Heart left ventricle (tissue), 16 donors: ENCODE measurements at places on chromosomes 1 and 21. TPM values are rescaled to one million over a fixed set of nuclear protein-coding genes. Genes with fewer than 3 reads are reported as not detected.

Gene TNN
- polyA plus RNA-seq: 0.08 TPM

Gene ANGPTL1
- 12.6 TPM for polyA plus RNA-seq

DNA sequence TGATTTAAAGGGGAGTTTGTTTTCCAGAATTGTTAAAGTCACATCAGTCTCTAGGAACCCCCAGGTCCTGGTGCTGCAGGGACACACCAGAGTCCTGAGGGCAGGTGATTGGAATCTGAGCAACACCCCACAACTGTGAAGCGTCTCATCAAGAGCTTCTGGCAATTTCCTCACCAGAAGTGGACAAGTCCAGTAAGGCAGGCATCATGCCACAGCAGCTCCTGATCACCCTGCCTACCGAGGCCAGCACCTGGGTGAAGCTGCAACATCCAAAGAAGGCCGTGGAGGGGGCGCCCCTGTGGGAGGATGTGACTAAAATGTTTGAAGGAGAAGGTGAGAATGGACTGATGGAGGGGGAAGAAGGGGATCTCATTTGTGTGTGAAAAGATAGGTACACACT is 2.1 kb downstream of the ZFP69 start:
- DNase-seq: no peak

DNA sequence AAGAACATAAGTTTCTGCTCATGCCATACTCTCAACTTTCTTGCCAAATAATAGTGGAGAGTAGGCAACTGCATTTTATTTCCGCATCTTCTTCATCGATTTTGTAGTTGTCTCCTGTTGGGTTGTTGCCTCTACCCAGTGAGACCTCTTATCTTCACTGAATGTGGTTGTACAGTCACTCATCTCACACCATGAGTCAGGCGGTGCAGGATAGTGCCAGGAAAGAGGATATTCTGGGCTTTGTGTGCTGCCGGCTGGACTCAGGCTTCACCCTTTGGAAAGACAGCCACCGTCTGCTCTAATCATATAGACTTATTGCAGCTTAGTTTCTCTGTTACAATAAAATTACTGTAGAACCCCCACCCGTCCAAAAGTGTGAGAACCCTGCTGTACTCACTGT is 154.3 kb upstream of the USP24 start:
- DNase-seq: no peak

Gene LRRC39
- polyA plus RNA-seq: 16.1 TPM

DNA sequence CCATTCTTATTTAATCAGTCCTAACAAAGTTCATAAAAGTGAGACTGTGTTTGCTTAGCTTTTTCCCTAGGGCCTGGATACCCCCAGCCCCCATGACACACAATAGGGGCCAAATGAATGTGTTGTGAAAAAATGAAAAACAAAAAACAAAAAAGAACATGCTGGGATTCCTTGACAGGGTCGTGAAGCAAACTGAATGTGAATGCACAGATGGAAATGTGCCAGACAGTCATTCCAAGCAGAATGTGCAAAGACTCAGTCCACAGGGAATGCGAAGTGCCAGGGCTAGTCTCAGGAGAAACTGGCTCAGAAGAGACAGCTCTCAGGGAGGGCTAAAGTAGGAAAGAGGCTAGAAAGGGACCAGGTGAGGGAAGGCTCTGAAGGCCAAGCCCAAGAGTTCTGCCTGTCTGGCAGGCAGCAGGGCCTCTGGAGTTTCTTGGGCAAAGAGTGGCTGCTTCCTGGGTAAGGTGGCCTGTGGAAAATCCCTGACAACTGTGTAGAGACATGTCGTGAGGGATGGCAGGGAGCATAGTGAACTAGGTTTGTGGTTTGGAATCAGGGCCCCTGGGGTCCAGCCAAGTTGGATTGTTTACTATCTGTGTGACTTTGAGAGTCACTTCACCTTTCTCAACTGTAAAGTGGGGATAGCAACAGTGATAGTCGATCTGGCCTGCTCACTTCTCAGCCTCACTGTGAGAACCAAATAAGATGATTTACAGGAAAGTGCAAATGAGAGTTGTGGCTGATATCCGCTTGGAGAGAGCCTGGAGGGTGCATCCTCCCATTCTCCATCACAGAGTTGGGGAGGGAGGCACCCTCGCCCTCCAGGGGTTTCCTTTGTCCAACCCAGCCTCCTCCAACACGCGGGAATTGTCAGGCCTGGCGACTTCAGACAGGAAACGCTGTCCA is 1.2 kb upstream of the ADAM15 start:
- no peak for DNase-seq

Gene DAB1
- 0.26 TPM for polyA plus RNA-seq

DNA sequence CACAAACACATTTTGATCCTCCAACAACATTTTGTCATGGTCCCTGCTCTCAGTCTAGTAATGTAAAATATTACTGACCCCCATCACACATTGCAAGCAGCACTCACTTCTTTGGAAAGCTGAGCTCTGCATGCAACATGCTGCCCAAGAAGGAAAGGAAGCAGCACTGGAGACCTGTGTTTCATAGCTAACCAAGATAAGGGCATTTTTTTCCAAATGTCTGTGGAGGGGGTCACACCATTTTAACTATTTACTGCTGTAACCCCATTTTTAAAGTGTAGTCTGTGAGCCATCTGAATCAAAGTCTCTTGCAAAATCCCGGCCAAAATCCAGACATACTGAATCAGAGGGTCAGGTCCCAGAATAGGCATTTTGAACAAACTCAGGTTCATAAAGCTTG is 4.5 kb upstream of the RASSF5 start:
- DNase-seq: no peak

Gene WNT4
- polyA plus RNA-seq: 0.04 TPM

Gene CFHR5
- polyA plus RNA-seq: not detected

DNA sequence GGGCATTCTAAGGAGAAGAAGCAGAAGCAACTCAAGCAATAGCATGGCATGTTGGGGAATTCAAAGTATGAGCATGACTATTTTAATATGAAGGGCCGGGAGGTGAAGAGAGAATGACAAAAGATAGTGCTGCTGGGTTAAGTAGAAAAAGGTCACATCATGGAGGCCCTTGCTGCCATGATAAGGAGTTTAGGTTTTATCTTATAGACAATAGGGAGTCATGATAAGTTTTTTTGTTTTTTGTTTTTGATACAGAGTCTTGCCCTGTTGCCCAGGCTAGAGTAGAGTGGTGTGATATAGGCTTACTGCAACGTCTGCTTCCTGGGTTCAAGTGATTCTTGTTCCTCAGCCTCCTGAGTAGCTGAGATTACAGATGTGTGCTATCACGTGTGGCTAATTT is 3.1 kb downstream of the BNIPL start:
- no peak for DNase-seq

GRCh38 chr21:35227786-35228185 is 178.7 kb upstream of the RUNX1 start:
- DNase-seq: no peak
